Right lobe of liver (tissue), 6 donors: ENCODE measurements at places on chromosomes 16 and 17.
A peak's percentile ranks its signal among the peaks of the same experiment; 100 is the strongest.

DNA sequence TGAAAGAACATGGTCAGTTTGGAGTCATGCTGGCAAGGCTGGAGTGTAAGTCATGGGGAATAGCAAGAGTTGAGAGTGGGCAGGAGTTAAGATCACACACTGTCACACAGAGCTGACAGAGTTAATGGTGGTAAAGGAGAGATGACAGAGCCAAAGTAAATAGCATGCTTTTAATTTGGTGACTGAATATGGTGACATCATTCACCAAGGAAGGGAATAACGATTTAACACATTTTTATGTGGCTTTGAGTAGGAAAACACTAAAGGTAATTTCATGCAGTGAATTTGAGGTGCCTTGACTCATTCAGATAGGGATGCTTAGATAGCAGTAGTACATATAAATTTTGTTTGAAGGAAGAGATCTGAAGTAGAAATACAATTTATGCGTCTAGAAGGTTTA, 42.1 kb downstream of the SYNRG start:
- DNase-seq, result no peak

- no peak for DNase-seq
Observed at GRCh38 chr17:76947309-76947708, 79.1 kb downstream of the MGAT5B start.

DNA sequence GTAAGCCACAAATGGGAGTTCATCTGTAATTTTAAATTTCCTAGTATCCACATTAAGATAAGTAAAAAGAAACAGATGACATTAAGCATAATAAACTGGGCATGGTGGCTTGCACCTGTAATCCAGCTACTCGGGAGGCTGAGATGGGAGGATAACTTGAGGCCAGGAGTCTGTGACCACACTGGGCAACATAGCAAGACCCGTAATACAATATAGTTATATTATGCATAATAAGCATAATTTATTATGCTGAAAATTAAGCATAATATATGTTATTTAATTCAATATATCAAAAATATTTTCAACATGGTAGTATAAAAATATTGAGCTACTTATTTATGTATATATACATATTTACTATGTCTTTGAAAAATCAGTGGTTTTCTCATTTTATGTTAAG, 48.2 kb downstream of the RNF135 start:
- no peak for DNase-seq

GRCh38 chr16:89319886-89320781, 102.6 kb downstream of the ZNF778 start:
- peak; percentile 79 for DNase-seq

GRCh38 chr17:76255801-76256429, 9.2 kb upstream of the UBALD2 start:
- no peak for DNase-seq

GRCh38 chr17:3865176-3865575, 19.1 kb upstream of the NCBP3 start:
- DNase-seq, result no peak

GRCh38 chr17:4899341-4900230, at the start of gene C17orf107:
Gene C17orf107 (plus strand): TSS chr17:4899536. CDS start chr17:4899763, 227 bp downstream.
- DNase-seq, result peak; percentile 90

DNA sequence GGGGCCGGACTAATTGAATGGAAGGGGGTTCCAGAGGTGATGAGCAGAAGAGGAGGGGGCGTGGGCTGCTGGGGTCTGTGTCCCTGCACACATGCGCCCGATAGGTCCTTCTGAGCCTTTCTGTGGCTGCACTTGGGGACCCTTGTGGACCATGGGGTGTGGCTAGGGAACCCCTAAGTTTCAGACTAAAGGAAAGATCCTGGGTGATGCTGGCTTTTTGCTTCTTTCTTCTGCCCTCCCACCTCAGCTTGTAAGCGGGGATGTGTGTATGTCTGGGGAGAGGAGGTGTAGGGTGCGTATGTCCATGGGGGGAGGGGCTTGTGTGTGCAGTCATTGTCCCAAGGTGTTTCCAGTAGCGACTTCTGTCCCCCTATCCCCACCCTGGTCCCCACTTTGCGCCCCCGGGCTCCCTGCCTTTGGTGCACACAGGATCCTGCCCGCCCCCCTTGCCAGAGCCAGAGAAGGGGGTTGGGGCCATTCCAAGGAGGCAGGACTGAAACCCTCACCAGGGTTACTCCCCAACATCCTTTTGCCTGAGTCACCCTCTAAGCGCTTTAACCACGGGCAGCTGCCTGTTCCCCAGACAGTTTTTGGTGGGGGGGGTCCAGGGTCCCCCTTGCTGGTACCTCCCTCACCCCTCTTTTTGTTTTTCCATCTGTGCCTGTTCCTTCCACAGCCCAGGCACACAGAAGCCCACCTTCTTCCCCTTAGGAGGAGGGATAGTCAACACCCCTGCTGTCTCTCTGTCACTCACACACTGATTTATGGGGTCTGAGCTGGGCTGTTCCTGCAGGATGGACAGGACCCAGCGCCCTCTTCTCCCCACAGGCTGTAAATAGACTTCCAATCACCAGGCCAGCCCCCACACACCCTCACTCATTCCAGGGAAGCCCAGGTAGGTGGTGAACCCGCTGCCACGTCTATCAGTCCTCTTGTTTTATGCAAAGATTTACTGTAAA, 83.2 kb downstream of the ARHGAP23 start:
- DNase-seq, result no peak

DNA sequence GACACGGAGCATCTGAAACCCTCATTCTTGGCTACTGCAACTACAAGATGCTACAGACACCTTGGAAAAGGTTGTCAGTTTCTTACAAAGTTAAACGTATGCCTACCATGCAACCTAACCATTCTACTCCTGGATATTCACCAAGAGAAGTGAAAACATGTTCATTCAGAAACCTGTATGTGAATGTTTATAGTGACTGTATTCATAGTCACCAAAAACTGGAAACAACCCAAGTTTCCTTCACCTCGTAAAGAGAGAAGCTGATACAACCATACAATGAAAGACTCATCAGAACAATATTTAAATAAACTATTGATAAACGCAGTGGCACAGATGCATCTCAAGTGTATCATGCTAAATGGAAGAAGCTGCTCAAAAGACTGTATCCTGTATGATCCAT, 55.4 kb upstream of the CHMP6 start:
- no peak for DNase-seq

DNA sequence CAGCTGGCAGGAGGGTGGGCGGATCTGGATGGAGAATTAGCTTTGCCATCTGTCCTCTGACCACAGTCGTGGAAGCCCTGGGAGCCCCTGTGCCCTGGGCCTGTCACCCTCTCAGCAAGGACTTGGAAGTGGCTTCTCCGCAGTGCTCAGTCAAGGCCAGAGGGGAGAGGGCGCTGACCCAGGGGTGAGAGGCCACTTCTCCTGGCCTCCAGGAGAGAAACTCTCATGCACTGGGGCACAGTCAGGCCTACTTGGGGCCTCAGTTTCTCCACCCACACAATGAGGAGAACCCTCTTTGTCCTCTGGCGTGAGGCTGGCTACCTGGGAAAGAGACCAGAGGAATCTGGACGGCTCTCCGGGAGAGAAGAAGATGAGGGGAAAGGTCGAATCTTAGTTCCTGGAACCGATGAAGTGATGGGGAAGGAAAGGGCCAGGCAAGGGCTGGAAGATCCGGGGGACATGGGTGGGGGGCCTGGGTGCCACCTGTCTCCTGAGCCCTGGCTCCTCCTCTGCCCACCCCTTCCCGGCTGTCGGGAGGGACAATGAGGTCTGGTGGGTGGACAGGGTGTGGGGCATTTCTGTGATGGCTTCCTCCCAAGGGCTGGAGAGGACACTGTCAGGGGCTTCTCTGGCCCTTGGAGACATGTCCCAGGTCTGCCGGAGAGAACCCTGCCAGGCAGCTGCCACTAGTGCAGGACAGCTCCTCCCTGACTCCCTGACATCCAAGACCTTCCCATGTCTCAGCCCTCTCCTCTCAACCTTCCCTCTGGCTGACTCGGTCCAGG, 9.0 kb upstream of the ARHGAP27 start:
- DNase-seq, result peak; percentile 40

- DNase-seq, result no peak
Observed at GRCh38 chr17:57234739-57235092, 21.6 kb upstream of the MSI2 start.

DNA sequence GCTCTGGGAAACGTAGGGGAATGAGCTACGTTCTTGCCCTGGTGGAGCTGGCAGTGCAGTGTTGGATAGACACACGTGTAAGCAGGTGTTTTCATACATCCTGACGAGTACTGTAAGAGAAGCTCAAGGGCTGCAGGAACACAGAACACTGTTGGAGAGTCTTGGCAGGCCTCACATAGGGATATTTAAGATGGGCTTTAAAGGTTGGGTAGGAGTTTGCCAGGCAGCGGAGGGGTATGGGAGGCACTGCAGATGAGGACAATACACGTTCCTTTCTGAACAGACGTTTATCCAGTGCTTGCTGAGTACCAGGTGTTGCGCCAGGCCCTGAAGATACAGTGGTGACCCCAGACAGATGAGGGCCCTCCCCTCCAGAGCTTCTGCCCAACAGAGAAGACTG, 6.3 kb downstream of the KDM8 start:
- no peak for DNase-seq

DNA sequence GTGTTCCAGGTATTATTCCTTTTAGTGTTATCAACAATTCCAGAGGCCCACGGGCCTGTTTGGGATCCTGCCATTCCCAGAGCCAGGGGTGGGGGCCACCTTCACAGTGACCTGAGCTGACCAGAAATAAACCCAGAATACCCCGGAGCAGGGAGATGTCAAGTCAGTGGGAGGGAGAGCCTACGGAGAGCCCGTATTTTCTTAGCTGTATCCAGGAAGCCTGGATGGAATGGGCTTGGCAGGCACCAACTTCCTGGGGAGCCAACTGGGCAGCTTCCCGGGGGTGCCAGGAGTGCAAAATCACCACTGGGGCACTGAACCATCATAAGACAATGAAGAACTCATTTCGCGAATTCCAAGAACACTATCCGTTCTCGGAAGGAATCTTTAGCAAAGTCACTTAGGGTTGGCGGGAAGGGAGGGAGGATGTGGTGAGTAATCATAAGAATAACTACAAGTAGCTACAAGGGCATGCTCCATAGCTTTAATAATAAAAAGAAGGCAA, 13.2 kb upstream of the MRTFB start:
- DNase-seq, result no peak

DNA sequence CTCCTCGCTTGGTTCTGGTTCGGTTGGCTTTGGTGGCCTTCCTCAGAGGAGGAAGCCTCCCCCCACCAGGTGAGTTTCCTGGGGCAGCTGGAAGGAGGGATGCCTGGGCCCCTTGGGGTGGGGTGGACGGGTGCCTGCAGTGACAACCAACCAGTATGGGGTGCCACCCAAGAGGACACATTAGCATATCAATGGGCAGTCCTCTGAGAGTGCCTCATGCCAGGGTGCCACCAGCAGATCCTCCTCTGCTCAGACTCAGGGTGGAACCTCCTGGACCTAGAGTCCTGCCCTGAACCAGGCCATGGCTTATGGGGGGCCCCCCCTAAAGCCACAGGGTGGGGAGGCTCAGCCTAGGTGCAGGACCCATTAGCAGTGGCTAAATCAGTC, 2.7 kb downstream of the PPP1R1B start:
- DNase-seq, result no peak

DNA sequence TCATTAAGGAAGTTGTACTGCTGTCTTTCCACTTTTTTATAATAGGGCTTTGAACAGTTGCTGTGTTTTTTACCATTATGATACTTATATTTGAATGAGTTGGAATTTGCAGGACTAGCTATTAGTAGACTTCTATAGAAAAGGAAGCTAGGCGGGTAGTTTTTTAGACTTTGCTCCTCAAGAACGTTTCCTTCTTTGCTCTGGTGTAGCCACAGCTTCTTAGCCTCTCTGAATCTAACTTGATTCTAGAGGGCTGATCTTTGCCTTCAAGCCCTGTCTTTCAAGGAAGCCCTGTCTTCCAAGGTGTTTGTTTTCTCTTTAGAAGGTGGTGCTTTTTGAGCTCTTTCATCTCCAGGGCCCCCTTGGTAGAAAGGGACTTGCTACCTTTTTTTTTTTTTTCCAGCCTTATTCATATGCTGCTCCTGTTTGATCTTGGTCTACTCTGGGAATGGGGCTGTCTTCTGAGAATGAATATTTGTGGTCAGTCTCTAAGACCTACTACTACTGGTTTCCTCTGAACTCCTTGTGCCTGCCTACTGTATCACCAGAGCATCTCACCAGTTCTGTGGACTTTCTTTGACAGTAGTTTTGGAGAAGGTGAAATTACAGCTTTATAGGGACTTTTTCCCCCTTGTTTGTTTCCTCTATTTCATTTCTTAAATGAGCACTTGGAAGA, 52.3 kb upstream of the RASL10B start:
- no peak for DNase-seq

GRCh38 chr17:13749891-13750235, 148.1 kb upstream of the HS3ST3A1 start:
- no peak for DNase-seq
